ENCODE measurements at places on chromosomes 5 and 9.

DNA sequence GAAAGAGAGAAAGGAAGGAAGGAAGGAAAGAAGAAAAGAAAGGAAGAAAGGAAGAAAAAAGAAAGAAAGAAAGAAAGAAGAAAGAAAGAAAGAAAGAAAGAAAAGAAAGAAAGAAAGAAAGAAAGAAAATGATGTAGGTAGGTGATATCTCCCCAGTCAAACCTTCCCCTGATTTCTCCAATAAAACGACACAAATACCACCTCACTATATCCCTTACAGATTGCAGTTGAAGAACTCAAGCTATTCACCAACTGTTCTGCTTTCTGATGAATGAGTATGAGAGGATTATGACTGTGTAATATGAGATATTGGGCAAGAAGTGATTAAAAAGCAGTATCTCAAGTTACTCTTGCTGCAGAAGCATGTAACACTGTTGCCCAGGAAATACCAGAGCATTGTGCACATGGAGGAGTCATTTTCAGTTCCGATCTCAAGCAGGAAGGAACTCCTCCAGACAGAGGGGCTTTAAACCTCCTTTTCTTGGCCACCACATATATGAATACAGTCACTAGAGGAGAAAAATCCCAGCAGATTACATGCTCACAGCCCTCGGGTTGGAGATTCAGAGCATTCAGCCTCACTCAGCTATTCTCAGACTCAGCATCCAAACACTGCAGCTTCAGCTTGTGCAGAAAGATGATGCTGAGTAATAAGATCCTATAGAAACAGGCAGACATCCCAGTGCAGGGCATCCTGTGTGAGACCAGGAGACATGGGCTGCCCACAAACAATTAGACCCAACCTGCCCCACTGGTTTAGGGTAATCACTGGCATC lies 61.4 kb downstream of the UGCG start:
- DNase-seq: peak; percentile 97

DNA sequence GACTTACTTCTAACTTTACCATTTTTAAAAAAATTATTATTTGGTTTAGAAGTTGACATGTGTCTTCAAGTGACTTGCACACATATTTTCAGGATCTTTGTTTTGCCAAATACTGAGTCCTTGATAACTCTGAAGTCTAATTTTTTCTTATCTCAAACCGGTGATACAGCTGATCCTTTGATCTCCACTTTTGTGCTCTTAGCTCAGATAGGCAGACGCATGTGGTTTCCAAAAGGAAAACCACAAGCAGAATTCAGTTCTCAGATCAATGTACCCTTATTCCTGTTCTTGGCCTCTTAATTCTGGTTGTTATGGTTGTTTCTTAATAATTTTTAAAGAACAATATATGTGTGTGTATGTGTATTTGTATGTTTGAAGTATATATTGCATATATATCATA lies 238.3 kb upstream of the EDIL3 start:
- DNase-seq: no peak

- no peak for DNase-seq
These were observed 193.9 kb downstream of the RORB start for GRCh38 chr9:74691058-74691457.

DNA sequence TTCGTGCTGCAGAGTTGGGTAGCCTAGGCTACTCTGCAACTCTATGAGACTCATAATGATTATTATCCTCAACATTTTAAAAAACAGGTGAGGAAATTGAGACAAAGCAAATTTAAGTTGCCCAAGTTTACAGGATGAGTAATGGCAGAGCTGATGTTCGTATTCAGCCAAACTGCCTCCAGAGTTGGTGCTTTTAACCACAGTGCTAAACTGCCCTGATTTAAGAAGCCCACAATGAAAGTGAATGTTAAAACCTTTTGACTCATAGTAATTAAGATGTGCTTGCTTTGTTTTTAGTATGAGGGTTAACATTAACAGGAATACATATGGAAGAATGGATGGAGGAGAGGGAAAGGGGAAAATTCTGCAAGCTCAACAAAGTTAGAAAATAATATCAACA lies 15.9 kb upstream of the GABRB2 start:
- no peak for DNase-seq

DNA sequence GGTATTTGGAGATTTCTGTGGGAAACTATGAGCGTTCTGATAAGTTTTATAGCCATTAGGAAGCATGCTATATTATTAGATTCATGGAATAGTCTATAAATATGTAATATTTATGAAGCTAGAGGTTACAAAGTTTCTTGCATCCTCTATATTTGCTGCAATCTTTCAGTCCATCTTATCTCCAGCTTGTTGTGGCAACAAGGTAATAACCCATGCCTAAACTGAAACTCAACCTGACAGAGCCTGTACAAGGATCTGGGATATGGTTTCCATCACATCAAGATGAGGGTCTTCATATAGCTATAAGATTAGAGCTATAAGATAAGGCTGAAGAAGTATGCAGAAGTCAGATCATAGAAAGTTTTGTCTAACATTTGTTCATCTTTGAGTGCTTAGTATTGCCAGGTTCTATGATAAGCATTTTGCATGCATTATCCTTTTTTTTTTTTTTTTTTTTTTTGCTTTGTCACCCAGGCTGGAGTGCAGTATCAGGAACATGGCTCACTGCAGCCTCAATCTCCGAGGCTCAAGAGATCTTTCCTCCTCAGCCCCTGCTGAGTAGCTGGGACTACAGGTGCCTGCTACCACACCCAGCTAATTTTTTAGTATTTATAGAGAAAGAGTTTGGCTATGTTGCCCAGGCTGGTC lies 14.8 kb downstream of the BAAT start:
- no peak for DNase-seq

DNA sequence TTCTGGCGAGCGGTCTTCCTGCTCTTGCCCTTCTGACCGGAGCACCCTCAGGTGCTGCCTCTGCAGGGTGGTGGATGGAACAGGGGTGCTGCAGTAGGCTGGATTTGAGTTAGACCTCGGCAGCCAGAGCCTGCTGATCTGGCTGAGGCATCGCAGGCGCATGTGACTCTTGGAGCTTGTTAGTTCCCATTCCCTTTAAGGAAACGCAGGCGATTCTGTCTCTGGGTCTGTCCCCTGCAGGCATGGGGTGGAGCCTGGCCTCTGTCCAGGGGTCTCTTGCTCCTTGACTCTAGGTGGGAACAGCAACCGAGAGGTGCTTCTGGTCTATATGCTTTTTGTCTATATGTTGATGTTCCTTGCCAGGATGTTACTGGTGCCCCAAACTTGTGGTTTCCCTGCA lies 3.1 kb downstream of the WNK2 start:
- DNase-seq: no peak

DNA sequence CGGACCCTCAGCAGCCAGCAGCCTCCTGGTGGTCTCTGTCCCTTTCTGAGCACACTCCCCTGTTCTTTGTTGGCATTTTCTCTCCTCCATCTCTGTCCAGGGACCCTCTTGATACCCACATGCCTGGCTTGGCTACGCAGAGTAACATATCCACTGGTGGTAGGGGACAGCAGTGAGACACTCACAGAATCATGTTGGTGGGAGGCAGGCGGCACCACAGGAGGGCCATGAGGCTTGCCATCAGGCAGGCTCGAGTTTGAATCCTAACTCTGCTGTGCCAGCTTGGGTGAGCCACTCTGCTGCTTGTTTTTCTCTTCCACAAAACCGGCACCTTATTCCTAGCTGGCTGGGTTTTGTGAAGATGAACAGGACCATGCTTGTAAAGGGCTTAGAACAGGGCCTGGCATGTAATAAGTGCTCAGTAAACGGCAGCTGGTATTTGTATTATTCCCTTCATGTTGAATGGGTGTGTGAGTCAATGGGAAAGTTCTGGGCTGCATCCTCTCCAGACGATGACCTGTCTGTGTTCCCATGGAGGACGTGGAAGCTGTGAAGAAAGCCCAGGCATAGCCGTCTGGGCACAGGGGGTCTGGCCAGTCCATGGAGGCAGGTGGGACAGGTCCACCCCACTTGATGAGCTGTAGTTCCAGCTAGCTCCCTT lies 2.3 kb downstream of the COL27A1 start:
- DNase-seq: peak; percentile 75

DNA sequence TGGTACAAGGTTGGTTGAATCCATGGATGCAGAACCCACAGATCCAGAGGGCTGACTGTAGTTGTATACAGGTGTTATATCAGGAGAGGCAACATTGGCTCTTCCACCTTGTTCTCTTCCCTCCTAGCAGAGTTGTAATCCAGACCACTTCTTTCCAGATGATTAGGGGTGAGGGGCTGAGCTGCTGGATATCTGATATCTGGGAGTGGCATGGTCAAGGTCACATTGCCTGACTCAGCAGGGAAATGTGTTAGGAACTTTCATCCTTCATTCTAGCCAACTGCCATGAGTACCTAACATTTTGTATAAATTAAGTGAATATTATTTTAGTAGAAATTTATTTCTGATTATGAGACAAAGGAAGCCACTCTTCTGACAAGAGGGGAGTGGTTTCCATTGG lies 7.3 kb downstream of the DAPK1 start:
- DNase-seq: no peak

DNA sequence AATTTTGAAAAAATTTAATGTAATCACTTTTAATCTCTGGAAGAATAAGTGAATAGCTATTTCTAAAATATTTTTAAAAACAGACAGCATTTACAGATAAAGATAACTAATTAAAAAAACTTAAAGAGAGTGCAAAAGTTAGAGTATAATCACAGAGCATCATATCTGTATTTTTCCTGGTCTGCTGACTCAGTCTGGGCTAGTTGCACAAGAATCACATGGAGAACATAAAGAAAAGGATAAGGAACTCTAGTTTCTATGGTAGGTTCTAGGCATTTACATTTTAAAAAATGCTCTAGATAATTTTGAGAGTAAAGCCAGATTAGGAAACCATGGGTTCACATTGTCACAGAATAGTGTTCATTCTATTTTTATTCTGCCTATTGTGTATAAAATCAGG lies 347.4 kb downstream of the PSAT1 start:
- DNase-seq: no peak

- DNase-seq: no peak
These were observed 597.3 kb upstream of the TYRP1 start for GRCh38 chr9:12095931-12096330.

DNA sequence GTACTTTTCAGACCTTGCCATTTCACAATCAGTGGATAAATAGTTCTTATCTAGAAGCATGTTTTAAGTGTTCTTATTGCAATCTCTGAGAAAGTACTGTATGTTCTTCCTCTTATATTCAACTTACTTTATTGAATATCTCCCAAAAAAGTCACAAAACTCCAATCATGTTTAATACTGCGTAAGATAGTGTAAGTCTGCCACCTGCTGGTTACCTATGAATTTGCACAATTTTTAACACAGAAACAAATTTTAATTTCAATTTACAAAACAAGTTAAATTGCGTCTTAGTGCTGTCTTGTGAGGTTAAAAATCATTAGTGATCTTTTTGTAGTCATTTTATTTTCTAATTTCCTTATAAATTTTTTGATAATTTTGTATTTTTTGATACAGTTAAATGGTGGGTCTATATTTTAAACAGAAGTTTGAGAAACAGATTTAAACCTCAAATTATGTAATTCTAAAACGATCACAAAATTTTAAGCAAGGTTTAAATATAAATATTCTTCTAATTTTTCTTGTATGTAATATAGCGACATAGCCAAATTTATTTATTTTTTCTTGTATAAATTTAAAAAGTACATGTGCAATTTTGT lies 115.8 kb downstream of the EMB start:
- peak; percentile 22 for DNase-seq

GRCh38 chr9:17589771-17590170 lies 10.9 kb downstream of the SH3GL2 start:
- DNase-seq: no peak

- no peak for DNase-seq
These were observed 2.8 kb upstream of the PRR16 start for GRCh38 chr5:120461251-120461650.

- no peak for DNase-seq
These were observed 398.5 kb upstream of the RPS23 start for GRCh38 chr5:82676661-82677060.

DNA sequence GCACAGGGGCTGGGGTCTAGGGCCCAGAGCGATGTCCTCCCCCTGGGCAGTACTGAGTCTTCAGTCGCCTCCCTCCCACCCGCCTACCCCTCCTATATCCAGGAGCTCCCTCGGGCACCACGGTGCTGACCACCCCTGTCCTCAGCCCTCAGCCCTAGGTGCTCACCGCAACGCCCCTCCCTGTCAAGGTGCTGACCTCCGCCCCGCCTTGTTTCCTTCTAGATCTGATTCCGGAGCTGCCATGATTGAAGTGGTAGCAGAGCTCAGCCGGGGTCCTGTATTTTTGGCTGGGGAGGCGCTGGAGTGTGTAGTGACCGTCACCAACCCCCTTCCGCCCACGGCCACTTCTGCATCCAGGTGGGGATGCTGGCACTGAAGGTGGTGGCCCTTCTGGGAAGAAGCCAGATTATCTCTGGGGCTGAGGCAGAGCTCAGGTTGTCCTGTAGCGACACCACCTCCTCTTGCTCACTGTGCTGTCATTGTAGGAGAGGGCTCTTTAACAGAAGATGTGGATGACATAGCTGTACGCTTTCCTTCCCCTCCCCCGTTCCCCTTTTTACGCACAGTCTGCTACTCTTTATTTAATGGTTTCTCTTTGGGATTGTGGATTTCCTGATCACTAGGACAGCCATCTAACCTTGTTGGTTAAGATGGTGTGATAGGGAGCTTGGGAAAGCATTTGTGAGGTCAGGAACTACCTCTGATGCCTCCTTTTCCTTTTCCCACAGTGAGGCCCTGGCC lies 598 bp downstream of the RGP1 start:
- DNase-seq: peak; percentile 22
